ENCODE measurements at places on chromosomes 13 and 19. TPM values are rescaled to one million over a fixed set of nuclear protein-coding genes. Genes with fewer than 3 reads are reported as not detected.

The STOML3 gene
- not detected for total RNA-seq

DNA sequence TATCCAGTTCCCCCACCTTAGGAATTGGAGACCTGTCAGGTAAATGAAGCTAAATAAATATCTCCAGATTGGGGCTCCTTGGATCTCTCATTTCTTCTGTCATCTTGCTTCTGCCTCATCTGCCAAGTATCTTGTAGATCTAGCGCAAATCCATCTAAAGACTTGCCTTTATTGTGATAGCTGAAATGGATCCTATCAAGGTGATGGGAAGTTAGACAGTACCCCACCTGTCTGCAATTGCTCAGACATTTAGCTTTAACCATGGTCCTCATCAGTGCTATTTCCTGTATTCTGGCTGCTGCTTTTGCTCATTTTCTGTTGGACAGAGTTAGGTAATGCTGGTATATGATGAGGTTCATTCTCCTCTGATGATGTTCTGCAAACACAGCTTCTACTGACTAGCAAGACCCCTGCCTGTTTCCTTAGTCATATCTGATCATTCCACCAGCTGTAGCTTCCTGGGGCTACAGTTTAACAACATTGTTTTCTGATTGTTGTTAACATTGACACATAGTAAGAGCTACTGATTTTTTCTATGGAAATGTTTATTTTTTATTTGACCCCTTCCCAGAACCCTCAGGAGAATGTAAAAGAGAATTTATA is 340.0 kb downstream of the DCT start:
- H3K4me1 ChIP-seq, result no peaks in the 10 kb centered on the region
- no peak overlapping the region for H3K27ac ChIP-seq
- H3K4me3 ChIP-seq, result no peak overlapping the region
- DNase-seq, result no peak

The FIZ1 gene
- 5.5 TPM for total RNA-seq

DNA sequence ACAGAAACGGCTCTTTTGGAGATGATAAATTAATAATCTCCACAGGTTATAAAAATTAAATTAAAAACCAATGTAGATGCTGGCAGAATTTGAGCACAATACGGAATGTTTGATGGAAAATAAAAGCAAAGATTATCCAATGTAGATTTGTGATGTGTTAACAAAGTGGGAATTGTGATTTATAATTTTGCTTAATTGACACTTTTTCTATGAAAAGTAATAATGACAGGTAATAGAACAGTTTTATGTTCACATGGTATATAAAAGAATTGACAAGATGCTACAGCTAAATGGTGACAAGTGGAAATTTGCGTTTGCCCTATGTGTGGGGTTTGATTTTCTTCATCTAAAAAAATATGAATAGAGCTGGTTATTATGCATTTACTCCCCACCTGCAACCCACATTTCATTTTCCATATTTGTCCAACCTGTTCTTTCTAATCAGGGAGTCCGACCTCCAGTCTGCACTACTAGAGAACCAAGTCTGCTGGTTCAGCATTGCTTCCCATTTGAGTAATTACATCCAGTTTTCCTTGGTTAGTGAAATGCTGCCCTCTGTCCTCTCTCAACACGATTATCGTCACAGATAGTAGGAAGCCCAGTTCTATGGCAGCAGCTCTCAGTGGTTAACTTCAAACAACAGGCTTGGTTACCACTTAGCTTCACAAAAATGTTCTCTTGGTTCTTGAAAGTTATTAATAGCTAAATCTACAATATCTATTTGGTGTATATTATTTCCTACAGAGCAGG is 61.4 kb upstream of the SLITRK1 start:
- no peaks in the 10 kb centered on the region for H3K36me3 ChIP-seq
- no peak for DNase-seq
- H3K27me3 ChIP-seq, result no peaks in the 10 kb centered on the region
- no peak overlapping the region for H3K27ac ChIP-seq
- H3K4me1 ChIP-seq, result no peaks in the 10 kb centered on the region

The ZNF439 gene
- 6.3 TPM for total RNA-seq

DNA sequence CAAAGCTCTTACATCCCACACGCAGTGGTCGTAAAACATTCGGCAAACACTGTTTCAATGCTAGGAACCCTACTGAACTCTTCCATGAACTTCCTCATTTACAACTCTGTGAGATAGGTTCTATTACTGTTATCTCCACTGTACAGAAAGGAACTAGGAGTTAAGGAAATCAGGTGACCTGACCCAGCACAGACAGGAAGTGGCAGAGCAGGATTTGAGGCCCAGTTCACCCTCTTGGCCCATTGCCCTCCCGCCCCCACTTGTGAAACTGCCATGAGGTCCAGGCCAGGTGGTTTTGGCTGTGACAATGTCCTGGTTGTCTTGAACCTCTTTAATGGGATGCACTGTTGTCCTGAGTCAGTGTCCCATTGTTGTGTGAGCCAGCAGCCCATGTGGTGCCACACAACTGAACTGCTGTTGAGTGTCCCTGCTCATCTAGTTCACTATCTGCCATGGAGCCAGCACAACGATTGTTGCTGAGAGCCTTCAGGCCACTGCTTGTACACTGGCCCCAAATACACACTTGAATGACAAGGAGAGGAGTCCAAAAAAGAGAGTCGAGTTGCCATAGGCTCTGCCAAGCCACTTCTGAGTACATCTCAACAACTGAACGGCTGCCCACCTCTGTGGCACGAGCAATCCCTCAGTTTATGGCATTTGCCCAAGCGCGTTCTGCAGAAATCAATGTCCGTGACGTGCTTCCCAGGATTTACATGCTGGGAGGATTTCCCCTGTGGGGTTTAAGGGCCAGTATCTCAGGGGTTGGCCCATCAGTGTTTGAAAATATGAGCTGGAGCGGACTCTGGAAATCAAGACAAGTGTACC is 484.6 kb downstream of the TSHZ3 start:
- H3K4me1 ChIP-seq, result no peaks in the 10 kb centered on the region
- H3K36me3 ChIP-seq, result no peaks in the 10 kb centered on the region

DNA sequence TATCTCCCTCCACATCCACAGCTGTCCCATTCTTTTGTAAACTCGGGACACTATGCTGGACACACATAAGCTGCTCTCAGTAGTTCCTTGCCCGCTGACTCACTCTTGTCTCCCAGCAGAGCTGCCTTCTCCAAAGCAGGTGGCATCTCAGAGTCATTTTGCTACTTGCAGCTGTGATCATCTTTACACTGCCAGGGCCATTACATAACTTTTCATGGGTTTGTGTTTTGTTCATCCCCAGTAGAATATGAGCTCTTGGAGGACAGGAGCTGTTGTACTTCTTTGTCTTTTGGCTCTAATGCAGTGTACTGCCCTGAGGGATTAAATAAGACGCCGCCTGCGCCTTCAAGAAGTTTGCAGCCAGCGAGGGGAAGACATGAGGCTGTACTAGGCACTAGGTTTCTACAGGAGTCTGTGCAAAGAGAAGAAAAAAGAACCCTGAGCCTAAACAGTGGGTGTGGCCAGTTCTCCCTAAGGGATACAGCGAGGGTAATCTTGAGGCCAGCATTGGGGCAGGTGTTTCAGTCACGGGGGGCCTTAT is 40.8 kb upstream of the GPR183 start:
- H3K36me3 ChIP-seq, result peaks cover 58% of the 10 kb centered on the region
- no peak for DNase-seq
- H3K27me3 ChIP-seq, result no peaks in the 10 kb centered on the region
- H3K4me1 ChIP-seq, result peaks cover 84% of the 10 kb centered on the region

DNA sequence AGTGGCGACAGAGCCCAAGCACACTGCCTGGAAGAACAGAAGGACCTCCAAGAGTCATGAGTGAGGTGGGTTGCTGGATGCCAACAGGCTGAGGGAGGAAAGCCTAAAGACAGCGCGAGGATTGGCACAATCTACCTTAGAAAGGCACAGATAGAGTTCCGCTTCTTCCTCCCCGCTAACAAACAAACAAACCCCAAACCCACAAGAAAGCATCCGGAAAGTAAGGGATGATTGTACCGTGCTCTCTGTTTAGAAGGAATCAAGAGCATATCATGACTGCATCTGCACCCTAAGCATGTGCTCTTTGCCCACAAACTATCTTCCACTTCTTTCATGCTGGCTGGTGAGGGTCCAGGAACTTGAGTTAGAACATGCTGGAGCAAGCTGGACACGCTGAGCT is 233.0 kb upstream of the KLF12 start:
- H3K27ac ChIP-seq, result no peak overlapping the region
- no peaks in the 10 kb centered on the region for H3K27me3 ChIP-seq
- DNase-seq, result no peak
- H3K4me3 ChIP-seq, result no peak overlapping the region
- no peaks in the 10 kb centered on the region for H3K4me1 ChIP-seq

The IRGC gene
- total RNA-seq, result not detected

DNA sequence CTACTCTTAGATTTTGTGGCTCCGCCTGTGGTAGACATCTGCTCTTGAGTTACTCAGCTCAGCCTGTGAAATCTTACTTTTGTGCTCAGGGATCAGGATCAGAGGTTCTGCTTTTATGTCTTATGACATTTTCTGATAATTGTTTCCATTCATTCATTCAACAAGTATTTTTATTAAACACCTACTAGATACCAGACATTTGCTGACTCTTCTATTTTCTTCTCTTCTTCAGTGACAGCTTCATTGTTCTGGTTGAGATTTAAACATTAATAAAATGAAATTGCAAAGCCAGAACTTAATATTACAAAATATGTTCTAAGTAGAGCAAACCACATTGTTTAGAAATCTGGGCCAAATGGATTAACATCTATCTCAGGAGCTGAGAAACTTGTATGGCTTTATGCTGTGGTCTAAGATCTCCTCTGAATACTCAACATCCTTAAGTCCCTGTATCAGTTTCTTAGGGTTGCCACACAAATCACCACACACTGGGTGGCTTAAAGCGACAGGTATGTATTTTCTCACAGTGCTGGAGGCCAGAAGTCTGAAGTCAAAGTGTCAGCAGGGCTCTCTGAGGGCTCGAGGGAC is 15.8 kb upstream of the MICU2 start:
- DNase-seq, result no peak
- no peak overlapping the region for H3K4me3 ChIP-seq
- H3K27ac ChIP-seq, result no peak overlapping the region

The U2AF2 gene
- 209 TPM for total RNA-seq

DNA sequence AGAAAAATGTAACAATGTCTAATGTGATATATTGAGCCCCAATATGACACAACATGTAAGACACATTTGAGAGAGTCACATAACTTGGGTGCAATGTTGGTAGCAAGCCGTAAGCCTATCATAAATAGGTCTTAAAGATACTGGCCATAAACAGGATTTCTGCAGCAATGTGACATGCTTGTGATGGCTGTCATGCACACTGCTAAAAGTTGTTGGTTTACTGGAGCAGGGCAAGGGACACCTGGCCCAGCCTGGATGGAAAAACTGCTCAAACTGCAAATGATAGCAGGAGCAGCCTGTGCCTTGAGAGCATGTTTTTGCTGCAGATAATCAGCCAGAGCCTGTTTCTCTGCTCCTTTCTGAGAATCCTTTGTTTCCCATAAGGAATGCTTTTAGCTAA is 136.7 kb upstream of the ZNF91 start:
- H3K4me1 ChIP-seq, result no peaks in the 10 kb centered on the region
- H3K36me3 ChIP-seq, result no peaks in the 10 kb centered on the region
- H3K27ac ChIP-seq, result no peak overlapping the region
- H3K4me3 ChIP-seq, result no peak overlapping the region
- DNase-seq, result no peak
- H3K27me3 ChIP-seq, result no peaks in the 10 kb centered on the region

The ALKBH7 gene
- 78.7 TPM for total RNA-seq

- no peaks in the 10 kb centered on the region for H3K4me1 ChIP-seq
- no peak for DNase-seq
- H3K36me3 ChIP-seq, result no peaks in the 10 kb centered on the region
- no peak overlapping the region for H3K27ac ChIP-seq
- peaks cover 33% of the 10 kb centered on the region for H3K27me3 ChIP-seq
Measured at GRCh38 chr13:95546919-95547318, 5.6 kb upstream of the CLDN10 start.

The COL4A2 gene
- not detected for total RNA-seq

GRCh38 chr13:67223742-67224141 is 6.4 kb downstream of the PCDH9 start:
- peaks cover 1% of the 10 kb centered on the region for H3K4me1 ChIP-seq
- no peaks in the 10 kb centered on the region for H3K27me3 ChIP-seq
- no peak overlapping the region for H3K27ac ChIP-seq
- DNase-seq, result no peak
- no peaks in the 10 kb centered on the region for H3K36me3 ChIP-seq

DNA sequence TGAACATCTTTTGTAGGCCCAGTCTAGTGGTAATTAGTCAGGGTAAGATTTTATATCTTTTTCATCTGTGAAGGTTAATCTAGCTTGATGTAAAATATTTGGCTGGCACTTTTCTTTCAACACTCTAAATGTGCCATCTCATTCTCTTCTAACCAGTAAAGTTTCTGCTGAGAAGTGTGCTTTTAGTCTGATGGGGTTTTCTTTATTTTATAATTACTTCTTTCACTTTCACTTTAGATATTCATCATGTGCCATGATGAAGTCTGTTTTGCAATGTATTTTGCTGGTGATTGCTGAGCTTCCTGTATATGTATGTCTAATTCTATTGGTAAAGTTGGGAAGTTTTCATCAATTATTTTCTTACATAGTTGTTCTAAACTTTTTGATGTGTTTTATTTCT is 31.9 kb downstream of the ZNF726 start:
- H3K36me3 ChIP-seq, result no peaks in the 10 kb centered on the region
- no peak overlapping the region for H3K4me3 ChIP-seq
- no peak for DNase-seq
- no peaks in the 10 kb centered on the region for H3K4me1 ChIP-seq
- no peaks in the 10 kb centered on the region for H3K27me3 ChIP-seq

All from CD4-positive, alpha-beta T cell (primary cell).